Nucleus accumbens (tissue), 56 donors: ENCODE measurements at places on chromosomes 4 and X.

DNA sequence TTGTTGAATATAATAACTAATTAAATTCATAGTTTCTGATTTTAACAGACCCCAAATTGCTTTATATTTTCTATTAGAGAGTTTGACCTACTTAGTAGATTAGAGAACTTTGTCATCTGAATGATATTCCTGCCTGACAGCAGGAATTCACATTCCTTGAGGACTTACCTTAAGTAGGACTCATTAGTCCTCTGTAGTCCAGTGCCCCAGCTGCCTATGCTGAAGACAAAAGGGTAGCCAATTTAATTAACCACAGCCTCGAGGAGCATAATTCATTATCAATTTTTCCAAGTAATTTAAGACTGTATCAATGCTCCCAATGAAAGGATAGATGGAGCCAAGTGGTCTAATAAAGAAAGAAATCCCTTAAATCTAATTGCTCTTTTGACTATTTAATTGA, 1405.0 kb upstream of the IGFBP7 start:
- DNase-seq, result no peak

DNA sequence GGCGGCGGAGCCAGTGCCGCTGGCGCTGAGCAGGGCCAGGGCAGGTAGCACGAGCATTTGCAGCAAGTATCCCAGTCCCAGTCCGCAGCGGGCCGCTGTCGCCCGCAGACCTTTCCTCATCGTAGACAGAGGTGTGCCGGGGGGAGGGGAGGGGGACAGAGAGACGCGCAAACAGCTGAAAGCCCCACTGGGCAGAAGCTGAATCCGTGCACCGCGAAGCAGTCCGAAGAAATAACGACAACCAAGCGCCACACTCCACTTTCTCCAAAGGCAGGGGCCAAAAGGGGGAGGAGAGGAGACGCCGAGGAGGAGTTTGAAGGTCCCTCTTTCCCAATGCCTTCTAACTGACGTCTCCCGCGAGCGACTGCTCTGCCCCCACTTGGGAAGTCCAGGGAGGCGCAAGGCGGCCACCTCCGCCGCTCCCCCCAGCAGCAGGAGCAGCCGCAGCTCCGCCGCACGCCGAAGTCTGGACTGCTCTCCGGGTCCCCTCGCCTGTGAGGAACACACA, at the start of gene UNC5C:
UNC5C (minus strand) TSS at position 236 of the 508 bp plus-strand sequence.
- peak; percentile 84 for DNase-seq

DNA sequence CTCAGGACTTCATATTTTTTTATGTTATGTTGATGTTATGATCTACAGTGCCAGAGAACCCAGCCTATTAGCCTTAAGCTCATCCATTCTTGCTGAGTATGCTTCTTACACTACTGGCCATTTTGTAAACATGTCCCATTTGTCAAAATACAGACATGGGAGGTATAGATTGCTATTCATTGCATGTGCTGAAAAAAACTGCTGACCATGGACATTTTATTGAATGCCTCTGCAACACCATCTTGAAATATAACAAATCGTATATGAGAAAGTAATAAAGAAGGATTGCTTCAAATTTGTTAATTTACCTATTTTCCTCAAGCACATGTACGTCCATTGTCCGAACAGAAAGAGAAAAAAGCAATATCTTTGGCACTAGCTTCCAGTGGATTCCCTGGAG, 91.5 kb upstream of the FAM47A start:
- no peak for DNase-seq

GRCh38 chrX:121761845-121762244, 714.4 kb downstream of the GLUD2 start:
- no peak for DNase-seq

DNA sequence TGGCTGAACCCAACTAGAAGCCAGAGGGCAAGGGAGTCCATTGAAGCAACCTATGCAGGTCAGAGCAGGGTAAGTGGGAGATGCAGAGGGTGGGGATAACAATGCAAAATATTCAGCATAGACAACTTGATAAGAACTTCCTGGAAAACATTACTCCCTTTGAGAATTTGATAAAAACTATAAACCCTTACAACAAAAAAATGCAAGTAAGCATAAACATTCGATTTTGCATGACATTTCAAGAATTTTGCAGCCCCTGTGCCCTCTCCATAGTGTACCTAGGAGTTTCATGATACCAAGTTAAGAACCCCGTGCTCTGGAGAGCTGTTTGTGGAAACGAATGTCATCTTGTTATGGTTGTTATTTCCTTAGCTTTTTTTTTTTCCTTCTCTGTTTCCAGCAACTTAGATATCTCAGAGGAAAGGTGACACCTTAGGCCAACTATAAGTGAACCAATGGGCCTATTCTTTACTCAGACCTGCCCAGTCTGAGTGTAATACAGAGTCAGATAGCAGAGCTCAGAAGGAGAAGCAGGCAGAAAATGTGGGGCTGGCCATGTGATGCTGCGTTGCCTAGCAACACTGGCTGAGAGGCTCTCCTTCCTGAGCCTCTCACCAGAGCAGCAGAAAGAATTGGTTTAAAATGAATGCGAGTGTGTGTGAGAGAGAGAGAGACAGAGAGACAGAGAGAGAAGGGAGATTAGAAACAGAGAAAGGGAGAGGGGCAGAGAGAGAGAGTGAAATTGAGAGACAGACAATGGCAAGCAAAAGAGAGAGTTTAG, 36.7 kb upstream of the GABRQ start:
- DNase-seq, result peak; percentile 7

DNA sequence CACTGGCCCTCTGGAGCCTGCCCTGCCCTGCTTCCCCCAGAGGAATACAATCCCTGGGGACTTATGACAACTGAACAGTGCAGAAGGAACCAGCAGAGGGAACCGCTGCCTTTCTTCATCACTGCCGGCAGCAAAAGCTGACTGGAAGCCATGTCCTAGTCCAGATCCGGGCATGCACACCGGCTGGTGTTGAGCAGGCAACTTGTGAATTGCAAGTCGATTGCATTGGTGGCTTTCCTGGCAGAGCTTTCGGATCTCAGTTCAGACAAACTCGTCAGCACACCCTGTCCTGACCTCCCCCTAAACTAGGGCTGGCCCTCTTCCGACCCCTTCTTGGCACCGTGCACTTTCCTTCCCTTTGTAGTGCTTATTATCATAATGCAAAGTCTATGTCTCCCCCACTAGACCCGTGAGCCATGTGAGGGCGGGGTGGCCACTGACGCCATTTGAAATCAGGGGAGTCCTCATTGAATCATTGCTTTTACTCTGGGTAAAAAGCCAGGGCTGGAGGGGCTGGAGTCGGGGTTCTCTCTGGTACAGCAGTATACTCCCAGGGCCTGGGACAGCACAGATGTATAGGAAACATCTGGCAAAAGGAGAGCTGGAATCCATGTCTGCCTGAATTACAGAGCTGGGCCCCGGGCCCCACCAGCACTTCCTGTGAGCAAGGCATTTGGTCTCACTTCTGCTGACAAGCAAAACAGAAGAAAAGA, 1.8 kb downstream of the ARHGAP4 start:
- no peak for DNase-seq

GRCh38 chrX:49164589-49165360, 2.2 kb downstream of the MAGIX start:
- no peak for DNase-seq

GRCh38 chr4:164876700-164877324, at the start of gene APELA:
APELA (plus strand) TSS chr4:164877178; CDS start chr4:164877332, 154 bp downstream.
- no peak for DNase-seq

DNA sequence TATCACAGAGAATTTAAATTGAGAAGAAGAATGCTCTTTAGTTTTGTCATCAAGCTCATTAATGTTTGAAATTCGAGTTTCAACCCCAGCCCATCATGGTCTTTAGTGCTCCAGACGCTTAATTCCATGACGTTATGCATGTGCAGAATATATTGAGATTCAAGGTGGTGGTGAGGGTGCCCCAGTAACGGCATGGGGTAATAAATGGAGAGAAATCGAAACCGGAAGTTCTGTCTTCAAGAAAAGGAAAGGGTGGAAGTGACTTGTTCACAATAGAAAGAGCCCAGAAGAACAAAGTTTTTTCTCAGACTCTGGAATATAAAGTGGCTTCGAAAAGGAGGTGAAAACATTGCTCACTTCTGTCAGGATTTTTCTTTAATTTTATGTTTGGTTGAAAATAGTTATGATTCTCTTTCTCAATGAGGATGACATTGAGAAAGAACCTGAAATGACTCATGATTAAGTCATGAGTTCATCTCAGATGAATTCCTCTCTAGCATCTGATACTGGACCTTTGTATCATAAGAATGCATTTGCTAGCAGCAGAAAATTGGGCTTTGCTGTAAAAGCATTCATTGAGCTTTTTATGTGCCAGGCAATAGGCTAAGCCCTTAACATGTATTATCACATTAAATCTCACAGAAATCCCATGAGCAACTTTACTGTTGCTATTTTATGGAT, 779 bp upstream of the DDX60L start:
- no peak for DNase-seq

- no peak for DNase-seq
These were observed 192.3 kb upstream of the ANKRD50 start for GRCh38 chr4:124904723-124905388.

GRCh38 chr4:97139791-97140190, 1003.5 kb downstream of the STPG2 start:
- no peak for DNase-seq

- DNase-seq, result no peak
These were observed 343.3 kb downstream of the FBXO8 start for GRCh38 chr4:173940146-173940545.

DNA sequence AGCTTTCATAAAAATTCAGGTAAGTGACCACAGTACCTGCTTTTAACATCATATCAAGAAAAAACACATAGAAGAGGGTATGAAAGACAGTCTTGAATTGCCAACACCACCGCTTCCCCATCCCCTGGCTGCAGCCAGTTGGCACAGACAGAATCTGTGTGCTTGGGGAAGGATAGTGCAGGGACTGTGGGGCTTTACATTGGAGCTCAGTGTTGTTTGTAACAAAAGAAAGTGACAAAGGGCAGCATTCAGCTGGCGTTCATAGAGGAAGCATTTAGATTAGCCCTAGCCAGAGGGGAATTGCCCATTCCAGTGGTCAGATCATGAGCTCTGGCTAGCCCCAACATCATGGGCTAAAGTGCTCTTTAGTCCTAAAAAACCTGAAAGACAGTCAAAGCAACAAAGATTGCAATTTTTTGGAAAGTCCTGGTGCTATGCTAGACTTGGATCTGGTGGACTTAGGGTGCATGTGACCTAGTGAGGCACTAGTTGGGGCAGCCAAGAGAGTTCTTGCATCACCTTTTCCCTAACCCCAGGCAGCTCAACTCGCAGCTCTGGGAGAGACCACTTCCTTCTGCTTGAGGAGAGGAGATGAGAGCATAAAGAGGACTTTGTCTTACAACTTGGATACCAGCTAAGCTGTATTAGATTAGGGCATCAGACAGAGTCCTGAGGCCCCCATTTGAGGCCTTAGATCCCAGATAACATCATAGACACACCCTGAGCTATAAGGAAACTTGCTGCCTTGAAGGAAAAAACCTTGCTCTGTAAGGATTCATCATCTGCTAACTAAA, 1602.4 kb upstream of the ADGRL3 start:
- DNase-seq, result peak; percentile 66

DNA sequence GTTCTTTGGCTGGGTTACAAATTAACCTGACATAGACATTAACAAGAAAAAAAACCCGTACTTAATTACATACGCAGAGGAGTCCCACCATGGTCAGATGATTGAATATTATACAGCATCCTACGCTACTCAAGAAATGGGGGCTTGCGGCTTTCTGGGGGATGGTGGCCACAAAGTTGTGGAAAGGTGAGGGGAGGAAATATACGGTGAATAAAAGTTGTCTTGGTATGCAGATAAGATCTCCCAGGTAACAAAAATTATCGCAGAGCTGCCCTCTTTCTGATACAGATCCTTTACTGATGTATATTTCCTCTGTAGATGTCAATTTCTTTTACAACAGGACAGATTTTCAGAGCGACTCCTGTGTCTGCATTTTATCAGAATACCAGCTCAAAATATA, 890 bp downstream of the DCAF16 start:
- DNase-seq, result no peak

DNA sequence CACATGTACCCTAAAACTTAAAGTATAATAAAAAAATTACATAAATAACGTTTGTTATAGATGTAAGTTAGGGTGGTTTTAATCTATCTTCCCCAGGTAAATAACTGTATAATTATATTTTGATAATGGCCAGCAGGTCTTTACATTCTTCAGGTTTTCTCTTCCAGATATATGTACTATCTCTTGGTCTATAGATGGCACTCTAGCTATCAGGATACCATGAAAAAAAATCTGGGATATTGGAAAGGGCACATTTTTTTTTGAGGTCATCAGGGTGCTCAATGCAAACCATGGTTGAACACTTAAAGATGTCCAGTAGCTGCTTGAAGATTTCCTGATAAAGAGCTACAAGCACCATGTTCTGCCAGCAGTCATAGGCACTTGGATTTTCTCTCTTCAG, 15.6 kb upstream of the ADH4 start:
- no peak for DNase-seq

- no peak for DNase-seq
These were observed 17.7 kb upstream of the RP2 start for GRCh38 chrX:46819136-46819535.

GRCh38 chr4:30727409-30727808, 7.2 kb downstream of the PCDH7 start:
- no peak for DNase-seq

DNA sequence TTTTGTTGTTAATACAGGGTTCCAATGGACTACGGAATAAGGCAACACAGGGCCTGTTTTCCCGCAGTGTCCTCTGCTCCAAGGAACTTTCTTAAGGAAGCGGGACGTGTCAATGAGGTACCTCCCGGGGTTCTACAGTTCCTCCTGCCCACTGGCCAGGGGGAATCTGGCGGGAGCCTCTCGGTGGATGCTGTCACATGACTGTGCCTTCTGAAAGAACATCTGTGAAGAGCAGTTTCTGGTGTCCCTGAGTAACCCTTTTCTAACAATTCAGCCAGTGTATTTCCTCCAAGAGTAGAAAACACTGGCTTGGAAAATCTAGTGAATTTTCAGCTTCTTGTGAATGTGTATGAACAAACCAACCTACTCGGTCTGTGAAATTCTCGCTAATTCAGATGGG, 32.7 kb downstream of the MFAP3L start:
- DNase-seq, result peak; percentile 64

- DNase-seq, result no peak
These were observed at the start of gene BMP3 for GRCh38 chr4:81030061-81030980. BMP3 (plus strand) TSS chr4:81030708; CDS start chr4:81031285, 577 bp downstream.

DNA sequence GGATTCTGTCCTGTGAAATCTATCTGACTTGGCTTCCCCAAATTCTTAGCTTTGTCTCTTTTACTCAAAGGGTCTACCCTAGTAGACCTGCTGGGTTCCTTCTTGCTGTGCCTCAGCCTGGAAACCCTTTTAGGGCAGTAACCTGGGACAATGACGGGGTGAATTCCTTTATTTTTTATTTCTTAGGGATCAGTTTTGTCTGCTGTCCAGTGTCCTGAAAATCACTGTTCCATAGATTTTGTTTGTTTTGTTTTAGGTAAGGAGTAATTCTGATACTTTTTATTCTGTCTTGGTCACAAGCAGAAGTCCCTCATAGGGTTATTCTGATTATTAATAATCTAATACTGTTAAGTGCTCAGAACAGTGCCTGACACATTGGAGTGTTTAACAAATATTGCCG, 118.9 kb downstream of the EVC2 start:
- no peak for DNase-seq
